ENCODE measurements at places on chromosomes 7 and 10.

- DNase-seq = no peak
Measured at GRCh38 chr7:43618073-43618472, 35.2 kb downstream of the STK17A start.

GRCh38 chr10:84367256-84367655 lies 38.9 kb downstream of the CCSER2 start:
- no peak for DNase-seq

GRCh38 chr10:93236393-93237040 lies 162.8 kb downstream of the CYP26A1 start:
- no peak for DNase-seq

GRCh38 chr10:52701647-52702046 lies 70.9 kb downstream of the MBL2 start:
- no peak for DNase-seq

GRCh38 chr7:142450206-142450605 lies 192.3 kb upstream of the PRSS58 start:
- DNase-seq = no peak

GRCh38 chr10:86658751-86659150 lies 4.4 kb downstream of the OPN4 start:
- no peak for DNase-seq

GRCh38 chr7:117385363-117386109 lies 41.8 kb downstream of the ASZ1 start:
- DNase-seq = peak; percentile 6

DNA sequence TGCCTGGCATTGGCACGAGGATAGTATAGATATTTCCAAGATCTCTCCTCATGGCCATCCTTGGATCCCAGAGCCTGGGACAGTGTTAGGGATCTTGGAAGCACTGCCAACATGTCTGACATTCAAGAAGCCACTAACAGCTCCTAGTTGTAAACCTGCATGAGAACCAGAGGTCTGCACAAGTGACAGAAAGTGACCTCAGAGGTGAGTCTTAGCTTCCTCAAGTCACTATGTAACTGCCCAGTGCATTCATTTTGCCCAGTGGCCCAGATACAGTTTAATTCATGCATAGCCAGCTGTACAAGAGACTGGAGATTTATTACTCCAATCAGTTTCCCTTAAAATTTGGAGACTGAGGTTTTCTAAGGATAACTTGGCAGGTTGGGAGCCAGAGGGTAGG lies 16.7 kb downstream of the SUGCT start:
- DNase-seq = no peak

GRCh38 chr10:113609704-113610108 lies 54.1 kb downstream of the NRAP start:
- peak; percentile 80 for DNase-seq

GRCh38 chr10:55742487-55742886 lies 618.6 kb downstream of the ZWINT start:
- no peak for DNase-seq

DNA sequence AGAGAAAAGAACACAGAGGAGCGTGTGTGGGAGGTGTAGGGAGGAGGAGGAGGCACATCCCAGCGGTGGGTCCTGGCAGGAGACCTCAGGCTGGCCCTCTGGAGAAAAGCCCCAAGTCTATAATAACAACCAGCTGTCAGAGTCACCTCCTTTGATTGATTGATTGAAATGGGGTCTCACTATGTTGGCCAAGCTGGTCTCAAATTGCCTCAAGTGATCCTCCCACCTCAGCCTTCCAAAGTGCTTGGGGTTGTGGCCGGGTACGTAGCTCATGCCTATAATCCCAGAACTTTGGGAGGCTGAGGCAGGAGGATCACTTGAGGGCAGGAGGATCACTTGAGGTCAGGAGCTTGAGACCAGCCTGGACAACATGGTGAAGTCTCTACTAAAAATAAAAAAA lies 103.0 kb upstream of the ANLN start:
- DNase-seq = no peak

DNA sequence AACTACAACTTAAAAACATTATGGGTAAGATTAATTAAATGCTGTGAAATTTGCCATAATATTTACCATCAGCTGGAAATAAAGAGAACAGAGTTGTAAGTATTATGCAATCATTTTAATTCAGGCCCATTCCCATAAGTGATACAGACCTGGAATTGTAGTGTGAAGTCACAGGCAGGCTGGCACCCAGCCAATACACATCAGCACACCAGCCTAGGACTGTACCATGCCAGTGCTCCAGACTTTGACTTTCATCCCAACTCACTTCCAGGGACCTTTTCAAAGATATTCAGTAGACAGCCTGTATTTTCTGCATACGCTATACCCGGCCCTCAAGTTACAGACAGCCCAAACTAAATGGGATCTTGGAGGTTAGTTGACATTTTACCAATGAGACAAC lies 143.3 kb downstream of the TES start:
- DNase-seq = no peak

DNA sequence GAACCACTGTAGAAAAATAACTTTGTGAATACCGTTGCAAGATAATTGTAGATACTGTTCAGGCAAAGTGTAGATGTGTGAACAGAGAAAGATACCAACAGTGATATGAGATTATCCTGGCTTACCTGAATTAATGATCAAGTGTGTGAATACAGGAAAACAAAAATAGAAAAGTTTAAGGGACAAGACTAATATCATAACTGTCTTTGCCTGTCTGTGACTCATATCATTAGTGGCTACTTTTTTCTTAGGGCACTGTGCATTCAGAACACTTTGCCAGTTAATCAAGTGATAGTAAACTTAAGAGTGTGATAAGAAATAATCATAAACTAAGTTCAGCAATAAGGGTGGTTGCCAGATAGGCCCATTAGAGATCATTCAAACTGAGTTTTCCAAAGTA lies 323.0 kb upstream of the LRGUK start:
- no peak for DNase-seq

DNA sequence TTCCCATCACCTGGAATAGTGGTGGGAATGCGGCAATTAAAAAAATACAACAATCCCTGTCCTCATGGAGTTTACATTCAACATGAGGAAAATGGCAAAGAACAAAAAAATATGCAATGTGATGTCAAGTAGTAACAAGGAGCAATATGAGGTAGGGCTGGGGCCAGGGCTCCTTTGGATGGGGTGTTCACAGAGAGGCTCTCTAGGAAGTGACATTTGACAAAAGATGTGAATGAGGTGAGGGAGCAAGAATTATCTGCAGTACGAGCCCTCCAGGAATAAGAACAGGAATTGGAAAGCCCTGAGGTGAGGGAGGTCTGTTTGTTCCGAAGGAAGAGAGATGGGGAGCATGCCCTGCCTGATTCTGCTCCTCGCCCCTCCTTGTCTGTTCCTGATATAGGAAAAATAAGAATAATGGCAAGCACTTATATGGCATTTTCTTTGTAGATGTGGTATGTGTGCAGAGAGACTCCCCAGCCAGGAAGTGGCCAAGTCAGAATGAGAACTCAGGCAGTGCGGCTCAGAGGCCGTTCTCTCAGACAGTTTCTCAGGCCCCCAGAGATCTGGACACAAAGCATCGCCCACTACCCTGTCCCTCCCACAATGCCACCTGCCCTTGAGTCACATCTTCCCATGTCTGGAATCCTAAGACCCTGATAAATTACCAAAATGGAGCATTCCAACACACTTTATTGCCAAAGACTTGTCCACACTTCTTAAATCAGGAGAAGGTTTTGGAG lies 105.6 kb downstream of the APBB1IP start:
- no peak for DNase-seq

DNA sequence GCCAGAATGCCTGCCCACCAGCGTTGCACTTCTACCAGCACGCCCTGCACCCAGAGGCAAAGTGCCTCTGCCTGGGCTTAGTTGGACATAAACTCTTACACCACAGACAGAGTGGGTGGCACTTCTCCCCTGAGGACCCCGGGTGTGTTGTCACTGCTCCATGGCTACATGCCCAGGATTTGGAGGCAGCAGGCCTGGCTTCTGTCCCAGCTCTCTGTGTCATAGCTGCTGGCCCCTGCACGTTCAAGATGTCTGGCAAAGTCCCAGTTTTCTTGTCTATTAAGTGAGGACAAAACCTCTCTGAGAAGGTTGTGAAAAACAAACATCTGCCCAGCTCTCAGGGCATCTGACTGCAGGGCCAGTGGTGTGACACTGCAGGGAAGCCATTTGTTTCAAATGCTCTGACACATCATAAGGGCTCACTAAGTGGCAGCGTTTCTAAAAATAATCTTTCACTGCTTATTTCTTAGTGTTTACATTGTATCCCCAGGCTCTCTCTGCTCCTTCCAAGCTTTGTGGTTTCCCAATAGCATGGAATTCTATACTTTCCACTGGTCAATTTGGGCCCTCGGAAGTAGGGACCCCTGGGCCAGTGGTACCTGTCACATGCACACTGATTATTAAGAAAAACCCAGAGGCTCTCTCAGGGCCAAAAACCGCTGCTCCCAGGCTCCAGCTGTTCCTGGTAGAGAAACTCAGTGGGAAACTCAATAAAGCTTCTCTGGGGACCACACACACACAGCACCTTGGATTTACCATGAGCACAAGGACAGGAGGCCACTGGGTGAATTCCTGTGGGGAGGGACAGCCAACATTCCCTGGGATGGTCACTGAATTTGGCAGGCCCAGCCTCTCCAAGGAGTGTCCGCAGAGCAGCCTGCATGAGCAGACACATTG lies 86.2 kb upstream of the ANLN start:
- no peak for DNase-seq

GRCh38 chr10:7411671-7412128 lies 866 bp upstream of the SFMBT2 start:
- no peak for DNase-seq

DNA sequence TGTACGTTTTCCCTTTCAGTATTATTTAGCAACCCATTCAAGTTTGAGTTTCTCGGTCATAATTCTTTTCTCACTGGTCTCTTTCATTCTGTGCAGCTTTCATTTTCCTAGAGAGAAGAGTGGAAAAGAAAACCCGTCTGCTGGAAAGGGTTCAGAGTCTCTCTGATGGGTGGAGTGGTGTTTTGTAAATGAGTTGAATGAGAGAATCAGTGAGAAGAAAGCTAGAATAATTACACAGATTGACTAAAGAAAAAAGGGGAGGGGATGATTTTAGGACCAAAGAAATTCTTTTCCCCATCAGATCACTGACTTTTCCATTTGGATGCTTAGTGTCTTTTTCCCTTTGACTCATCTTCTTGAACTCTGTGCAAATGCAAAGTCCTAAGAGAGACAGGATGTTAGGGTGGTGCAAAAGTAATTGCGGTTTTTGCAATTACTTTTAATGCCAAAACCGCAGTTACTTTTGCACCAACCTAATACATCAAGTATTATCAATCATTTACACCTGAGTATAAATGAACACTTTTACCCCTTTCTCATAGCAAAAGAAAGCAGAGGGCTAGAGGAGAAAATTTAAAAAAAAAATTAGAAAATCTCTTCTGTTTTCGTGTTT lies 242.1 kb upstream of the SP4 start:
- DNase-seq = no peak

DNA sequence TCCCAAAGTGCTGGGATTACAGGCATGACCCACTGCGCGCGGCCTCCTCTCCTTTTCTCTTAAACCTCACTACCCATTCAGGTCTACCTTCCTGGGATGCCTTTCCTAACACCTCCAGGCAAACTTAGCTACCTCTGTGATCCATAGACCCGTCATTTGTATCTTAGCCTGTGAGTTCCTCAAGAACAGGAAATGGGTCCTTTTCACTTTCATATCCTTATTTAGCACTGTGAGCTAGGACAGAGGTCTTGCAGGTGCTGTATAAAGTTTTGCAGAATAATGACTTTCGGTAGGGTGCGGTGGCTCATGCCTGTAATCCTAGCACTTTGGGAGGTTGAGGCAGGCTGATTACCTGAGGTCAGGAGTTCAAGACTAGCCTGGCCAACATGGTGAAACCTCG lies 215.7 kb downstream of the RELN start:
- DNase-seq = no peak

- no peak for DNase-seq
Measured at GRCh38 chr10:124168991-124169802, 75.8 kb upstream of the CHST15 start.

DNA sequence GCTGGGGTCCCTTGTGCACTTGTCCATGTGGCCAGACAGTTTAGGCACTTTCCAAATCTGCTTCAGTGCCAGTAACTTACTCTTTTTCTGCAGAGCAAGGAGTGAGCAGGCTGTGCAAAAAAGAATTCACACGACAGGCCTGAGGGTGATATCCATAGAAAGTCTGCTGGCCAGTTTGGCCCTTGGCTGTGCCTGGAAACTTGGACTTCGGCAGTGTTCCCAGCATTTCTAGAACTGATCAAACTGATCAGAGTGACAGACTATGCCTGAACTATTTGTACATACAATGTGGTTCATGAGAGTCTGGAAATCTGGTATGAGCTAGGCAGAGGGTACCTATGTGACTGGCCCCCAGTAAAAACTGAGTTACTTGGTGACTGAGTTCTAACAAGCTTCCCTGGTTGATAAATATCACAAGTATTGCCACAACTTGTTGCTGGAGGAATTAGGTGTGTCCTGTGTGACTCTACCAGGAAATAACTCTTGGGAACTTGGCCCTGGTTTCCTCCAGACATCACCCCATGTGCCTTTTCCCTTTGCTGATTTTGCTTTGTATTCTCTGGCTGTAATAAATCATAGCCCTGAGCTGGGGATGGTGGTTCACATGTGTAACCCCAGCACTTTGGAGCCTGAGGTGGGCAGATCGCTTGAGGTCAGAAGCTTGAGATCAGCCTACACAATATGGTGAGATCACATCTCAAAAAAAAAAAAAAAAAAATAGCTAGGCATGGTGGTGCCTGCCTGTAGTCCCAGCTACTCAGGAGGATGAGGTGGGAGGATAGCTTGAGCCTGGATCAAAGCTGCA lies 3.3 kb upstream of the DENND10 start:
- no peak for DNase-seq

DNA sequence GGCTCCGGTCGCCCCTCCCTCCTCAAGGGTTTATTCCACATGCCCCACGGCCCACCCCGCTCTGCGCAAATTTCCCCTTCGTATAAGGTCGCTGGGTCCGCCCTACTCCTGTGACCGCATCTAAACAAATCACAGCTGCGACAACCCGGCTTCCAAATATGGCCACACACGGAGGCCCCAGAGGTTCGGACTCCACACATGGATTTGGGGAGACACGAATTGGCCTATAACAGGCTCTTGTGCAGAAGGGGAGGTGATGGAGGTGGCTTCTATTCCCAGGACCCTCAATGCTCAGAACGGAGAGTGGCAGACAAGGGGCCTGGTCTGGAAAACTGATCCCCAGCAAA lies 90.1 kb downstream of the FOXL3 start:
- DNase-seq = no peak

DNA sequence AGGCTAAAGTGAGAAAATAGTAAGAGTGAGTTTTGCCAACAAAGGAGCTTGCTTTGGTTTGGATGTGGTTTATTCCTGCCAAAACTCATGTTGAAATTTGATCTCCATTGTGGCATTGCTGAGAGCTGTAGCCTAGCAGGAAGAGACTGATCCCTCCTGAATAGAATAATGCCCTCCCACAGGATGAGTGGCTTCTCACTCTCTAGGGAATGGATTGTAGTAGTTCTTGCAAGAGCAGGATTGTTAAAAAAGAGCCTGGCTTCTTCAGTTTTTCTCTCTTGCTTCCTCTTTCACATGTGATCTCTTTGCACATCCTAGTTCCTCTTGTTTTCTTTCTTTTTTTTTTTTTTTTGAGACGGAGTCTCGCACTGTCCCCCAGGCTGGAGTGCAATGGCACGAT lies 34.4 kb downstream of the ASAH2 start:
- DNase-seq = no peak

GRCh38 chr10:22670788-22671187 lies 43.6 kb downstream of the PIP4K2A start:
- no peak for DNase-seq

Data from foreskin melanocyte (primary cell).